ENCODE measurements at places on chromosomes 7 and 10. TPM values are rescaled to one million over a fixed set of nuclear protein-coding genes. Genes with fewer than 3 reads are reported as not detected.

Gene CHST3
- total RNA-seq: 15.9 TPM

Gene ZNF503
- 12.1 TPM for total RNA-seq

Gene SPDYE11
- total RNA-seq: not detected

Gene FAM180A
- 0.63 TPM for total RNA-seq

- DNase-seq: no peak
These were observed 54.1 kb downstream of the CYTH3 start for GRCh38 chr7:6218329-6218728.

- DNase-seq: no peak
These were observed 399.2 kb downstream of the SORCS1 start for GRCh38 chr10:106765241-106765754.

GRCh38 chr10:570628-571163 is 118.8 kb downstream of the DIP2C start:
- DNase-seq: no peak

DNA sequence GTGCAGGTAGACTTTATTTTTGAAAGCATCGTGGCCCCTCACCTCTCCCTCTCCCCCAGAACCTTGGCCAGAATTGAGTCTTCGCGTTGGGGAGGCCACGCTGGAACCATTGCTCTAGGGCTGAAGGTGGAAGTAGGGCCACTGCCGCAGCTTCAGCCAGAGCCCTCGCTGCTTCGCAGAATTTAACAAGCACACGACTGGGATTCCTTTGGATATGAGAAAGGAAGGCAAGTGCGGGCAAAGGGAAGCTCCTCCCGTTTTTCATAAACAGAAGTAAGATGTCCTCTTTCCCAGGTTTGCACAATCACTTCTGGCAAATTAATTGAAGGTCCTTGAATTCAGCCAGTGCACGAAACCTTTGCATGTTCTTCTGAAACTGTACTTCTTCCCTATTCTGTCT is 168.1 kb downstream of the CCDC3 start:
- DNase-seq: no peak

DNA sequence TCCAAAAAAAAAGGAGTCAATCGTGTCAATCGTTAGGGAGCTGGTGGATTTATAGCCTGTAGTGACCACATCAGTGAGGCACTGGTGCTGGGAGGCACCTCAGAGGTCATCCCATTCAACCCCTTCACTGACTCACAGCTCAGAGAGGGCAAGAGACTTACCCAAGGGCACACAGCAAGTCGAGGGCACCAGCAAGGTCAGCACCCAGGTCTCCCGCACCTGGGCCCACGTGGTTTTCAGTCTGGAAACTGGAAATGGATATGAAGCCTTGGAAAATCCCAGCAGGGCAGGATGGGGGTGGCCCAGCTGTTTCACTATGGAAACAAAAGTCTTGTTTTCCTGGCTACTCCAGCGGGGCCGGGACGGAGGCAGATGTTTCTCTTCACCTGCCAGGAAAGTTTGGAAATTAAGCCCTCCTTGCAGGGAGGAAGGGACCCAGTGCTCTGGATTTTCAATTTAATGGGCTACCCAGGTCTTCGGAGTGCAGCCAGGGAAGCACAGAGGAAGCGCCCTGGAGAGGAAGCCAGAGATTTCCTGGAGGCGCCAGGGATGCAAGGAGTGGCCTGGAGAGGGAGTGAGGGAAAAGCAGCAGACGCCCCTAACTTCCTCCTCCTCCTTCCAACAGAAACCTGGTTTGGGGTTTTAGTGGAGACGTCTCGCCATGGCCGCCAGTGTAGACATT is 157.2 kb upstream of the TNRC18 start:
- peak; percentile 80 for DNase-seq

DNA sequence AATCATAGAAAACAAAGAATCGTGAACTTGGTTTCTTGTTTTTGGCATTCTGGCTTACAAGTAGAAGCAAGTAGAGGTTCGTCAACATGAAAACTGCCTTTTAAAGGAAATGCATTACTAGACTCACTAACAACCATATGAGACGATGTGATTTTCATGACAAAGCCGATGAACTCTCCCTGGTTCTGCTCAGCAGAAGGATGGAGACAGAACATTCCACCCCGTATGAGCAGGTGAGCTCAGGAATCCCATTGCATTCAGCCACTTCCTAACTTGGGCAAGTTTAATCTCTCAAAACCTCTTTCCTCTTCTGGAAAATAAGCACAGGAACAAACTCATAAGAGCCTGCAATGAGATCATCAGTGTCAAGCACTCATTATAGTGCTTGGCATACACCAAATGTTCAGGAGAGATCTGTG is 57.4 kb upstream of the SVIL start:
- no peak for DNase-seq

GRCh38 chr7:134605978-134606923 is 40.4 kb upstream of the BPGM start:
- DNase-seq: peak; percentile 18

DNA sequence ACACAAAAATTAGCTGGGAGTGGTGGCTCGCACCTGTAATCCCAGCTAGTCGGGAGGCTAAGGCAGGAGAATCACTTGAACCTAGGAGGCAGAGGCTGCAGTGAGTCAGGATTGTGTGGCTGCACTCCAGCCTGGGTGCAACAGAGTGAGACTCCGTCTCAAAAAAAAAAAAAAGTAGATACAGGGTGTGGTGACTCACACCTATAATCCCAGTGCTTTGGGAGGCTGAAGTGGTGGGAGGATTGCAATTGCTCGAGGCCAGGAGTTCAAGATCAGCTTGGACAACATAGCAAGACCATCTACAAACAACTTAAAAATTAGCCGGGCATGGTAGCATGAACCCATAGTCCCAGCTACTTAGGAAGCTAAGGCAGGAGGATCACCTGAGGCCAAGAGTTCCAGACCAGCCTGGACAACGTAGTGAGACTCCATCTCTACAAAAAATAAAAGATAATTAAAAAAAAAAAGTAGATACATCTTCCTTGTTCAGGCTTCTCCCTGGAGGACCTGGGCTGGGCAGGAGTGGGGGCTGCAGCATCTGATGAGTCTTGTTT is 2.0 kb downstream of the MOSPD3 start:
- no peak for DNase-seq

- DNase-seq: no peak
These were observed 193.7 kb downstream of the RNLS start for GRCh38 chr10:88389456-88389855.

All from urinary bladder (tissue), 4 donors.